Ovary (tissue), 10 donors: ENCODE measurements at places on chromosomes 2 and 18. TPM values are rescaled to one million over a fixed set of nuclear protein-coding genes. Genes with fewer than 3 reads are reported as not detected.

The SLC19A3 gene
- 3.6 TPM for total RNA-seq

The NXPH2 gene
- 2.5 TPM for total RNA-seq

The ANO7 gene
- total RNA-seq = 2.2 TPM

- no peaks in the 10 kb centered on the region for H3K27me3 ChIP-seq
- H3K4me1 ChIP-seq = no peaks in the 10 kb centered on the region
- peak; percentile 48 for DNase-seq
- H3K36me3 ChIP-seq = no peaks in the 10 kb centered on the region
These were observed 21.9 kb downstream of the FOSL2 start for GRCh38 chr2:28414583-28414982.

GRCh38 chr2:211854832-211855231 is 683.8 kb downstream of the ERBB4 start:
- H3K27me3 ChIP-seq = no peaks in the 10 kb centered on the region
- no peak for DNase-seq
- no peak overlapping the region for H3K27ac ChIP-seq
- H3K4me3 ChIP-seq = no peak overlapping the region
- H3K36me3 ChIP-seq = no peaks in the 10 kb centered on the region

- DNase-seq = no peak
- no peak overlapping the region for H3K27ac ChIP-seq
These were observed 46.0 kb downstream of the POMC start for GRCh38 chr2:25122367-25122766.

- H3K27me3 ChIP-seq = no peaks in the 10 kb centered on the region
- no peaks in the 10 kb centered on the region for H3K4me1 ChIP-seq
- no peak for DNase-seq
- H3K36me3 ChIP-seq = no peaks in the 10 kb centered on the region
- H3K27ac ChIP-seq = no peak overlapping the region
- no peak overlapping the region for H3K4me3 ChIP-seq
These were observed 69.2 kb downstream of the NRXN1 start for GRCh38 chr2:50962731-50963130.

GRCh38 chr2:235951982-235952381 is 216.2 kb downstream of the GBX2 start:
- no peak overlapping the region for H3K27ac ChIP-seq
- no peaks in the 10 kb centered on the region for H3K27me3 ChIP-seq
- no peak overlapping the region for H3K4me3 ChIP-seq
- H3K4me1 ChIP-seq = no peaks in the 10 kb centered on the region
- no peak for DNase-seq

GRCh38 chr2:1777781-1778180 is 33.5 kb upstream of the PXDN start:
- H3K27me3 ChIP-seq = no peaks in the 10 kb centered on the region
- no peaks in the 10 kb centered on the region for H3K36me3 ChIP-seq
- H3K4me1 ChIP-seq = no peaks in the 10 kb centered on the region
- H3K27ac ChIP-seq = no peak overlapping the region
- no peak overlapping the region for H3K4me3 ChIP-seq
- DNase-seq = no peak

DNA sequence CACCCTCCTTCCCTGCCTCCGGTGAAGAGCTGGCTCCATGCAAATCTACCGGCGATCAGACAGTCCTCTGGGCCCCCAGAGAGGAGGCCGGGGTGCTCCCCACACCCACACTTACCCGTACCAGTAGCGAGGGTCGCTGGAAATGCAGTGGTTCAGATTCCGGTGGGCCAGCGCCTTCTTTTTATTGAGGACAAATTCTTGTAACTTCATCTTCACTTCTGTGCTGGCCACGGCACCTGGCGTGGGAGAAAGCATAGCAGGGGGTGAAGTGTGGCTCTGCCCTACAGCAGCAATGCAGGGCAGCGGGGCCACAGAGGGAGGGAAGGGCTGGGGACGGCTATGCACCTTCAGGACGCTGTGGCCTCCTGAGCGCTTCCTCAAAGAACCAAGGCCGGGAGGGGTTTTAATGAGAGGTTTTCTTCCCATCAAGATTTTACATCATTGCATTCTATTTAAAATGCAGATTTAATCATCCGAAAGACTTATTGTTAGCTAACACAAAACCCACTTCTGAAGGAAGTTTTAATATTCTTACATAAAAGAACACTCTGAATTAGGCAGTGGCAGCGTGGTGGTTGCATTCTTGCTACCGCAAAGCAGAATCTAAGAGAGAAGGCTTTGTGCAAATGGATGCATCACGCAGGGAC is 237.0 kb downstream of the HDAC4 start:
- no peak for DNase-seq
- H3K27ac ChIP-seq = no peak overlapping the region
- H3K36me3 ChIP-seq = no peaks in the 10 kb centered on the region
- H3K4me3 ChIP-seq = no peak overlapping the region

- no peaks in the 10 kb centered on the region for H3K36me3 ChIP-seq
- DNase-seq = no peak
These were observed 394.1 kb downstream of the TRIB2 start for GRCh38 chr2:13110825-13111224.

GRCh38 chr2:70959851-70960832 is 18.3 kb upstream of the ANKRD53 start:
- no peak overlapping the region for H3K4me3 ChIP-seq
- H3K27me3 ChIP-seq = no peaks in the 10 kb centered on the region
- DNase-seq = no peak
- no peaks in the 10 kb centered on the region for H3K36me3 ChIP-seq
- no peaks in the 10 kb centered on the region for H3K4me1 ChIP-seq

DNA sequence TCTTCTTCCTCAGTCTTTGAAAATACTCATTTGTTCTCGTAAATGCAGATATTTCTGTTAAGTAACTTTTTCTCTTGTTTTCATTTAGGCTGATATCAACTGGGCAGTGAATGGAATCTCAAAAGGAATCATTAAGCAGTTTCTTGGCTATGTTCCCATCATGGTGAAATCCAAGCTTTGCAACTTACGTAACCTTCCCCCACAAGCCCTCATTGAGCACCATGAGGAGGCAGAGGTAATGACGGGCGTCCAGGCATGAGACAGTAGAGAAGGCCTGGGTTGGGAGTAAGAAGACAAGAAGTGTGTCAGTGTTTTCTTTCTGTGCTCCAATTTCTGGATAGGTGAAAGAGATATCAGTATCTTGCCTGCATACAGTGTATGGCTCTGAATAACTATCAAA is 5.1 kb downstream of the POLR1B start:
- no peaks in the 10 kb centered on the region for H3K36me3 ChIP-seq
- H3K27me3 ChIP-seq = no peaks in the 10 kb centered on the region
- H3K4me1 ChIP-seq = peaks cover 7% of the 10 kb centered on the region
